Osteocyte (in vitro differentiated cells): ENCODE measurements at places on chromosomes 3 and 15.

DNA sequence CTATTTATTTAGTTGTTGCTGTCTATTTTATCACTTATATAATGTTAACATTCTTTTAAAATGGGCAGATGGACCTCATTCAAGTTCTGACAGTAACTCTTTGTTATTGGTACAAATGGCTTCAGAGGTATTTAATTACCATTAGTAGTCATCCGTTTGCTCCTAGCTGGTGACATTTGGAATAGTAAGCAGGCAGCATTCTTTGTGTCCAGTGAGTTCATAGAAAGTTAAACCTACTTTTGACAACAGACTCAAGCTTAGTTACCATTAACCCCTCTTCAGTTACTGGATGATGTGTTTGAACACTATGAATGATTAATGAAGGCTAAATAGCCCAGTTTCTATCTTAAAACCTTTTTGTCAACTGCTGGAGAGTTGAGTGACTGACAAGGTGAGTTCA lies 500.7 kb upstream of the ATP11B start:
- DNase-seq, result no peak

GRCh38 chr15:101175401-101175800 lies 76.4 kb downstream of the CHSY1 start:
- no peak for DNase-seq

- no peak for DNase-seq
These were observed 27.2 kb downstream of the SNX1 start for GRCh38 chr15:64122936-64123351.

DNA sequence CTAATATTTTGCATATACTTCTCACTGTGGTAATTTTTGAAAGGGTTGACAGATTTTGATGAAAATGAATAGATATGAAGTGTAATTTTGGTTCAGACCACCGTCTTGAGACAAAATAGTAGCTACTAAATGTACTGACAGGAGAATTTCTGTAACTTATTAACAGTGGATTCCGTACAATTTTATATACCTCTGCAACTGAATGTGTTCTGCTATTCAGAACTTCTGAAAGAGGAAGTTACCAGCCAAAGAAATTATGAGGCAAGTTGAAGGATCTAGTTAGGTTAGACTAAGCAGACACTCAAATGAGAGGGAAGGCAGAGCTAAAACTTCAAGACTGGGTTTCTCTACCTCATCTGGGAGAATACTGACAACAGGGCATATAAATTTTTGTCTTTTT lies 29.4 kb downstream of the GAP43 start:
- DNase-seq, result no peak

GRCh38 chr3:111531446-111531845 lies 10.6 kb upstream of the CD96 start:
- no peak for DNase-seq

DNA sequence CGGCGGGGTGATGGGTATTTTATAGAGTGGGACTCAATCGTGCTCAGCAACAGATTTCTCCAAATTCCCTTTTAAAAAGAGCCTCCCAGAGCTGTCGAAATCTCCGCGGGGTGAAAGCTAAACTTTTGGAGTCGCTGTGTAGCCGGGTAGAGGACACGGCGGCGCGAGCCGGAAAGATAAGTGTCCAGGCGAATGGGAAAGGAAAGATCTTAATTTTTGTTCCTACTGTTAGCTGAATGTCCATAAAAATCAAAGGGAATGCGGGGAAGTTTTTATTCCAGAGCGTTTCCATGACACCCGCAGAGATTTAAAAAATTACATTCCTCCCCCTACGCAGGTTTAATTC lies 9.1 kb downstream of the EOMES start:
- DNase-seq, result no peak

DNA sequence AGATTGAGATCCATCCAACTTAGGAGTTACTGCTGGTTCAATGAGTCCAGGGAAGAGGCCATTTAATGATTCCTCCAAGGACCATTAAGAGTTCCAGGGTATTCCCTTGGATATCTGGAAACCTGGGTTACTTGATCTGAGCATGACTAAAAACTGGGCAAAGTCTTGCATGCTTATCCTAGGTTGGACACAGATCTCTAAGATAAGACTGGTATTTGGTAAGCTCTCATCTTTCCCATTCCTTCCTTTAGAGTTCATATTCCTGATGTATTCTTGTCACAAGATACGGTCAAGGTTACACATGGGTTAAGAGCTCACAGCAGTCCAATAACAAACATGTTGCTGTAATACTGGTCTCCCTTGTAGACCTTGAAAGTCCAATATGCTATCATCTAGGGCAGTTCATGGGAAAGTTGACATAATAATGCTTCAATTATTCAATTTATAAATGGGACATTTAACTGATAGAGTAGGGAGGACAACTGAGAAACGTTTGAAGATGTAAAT lies 301.7 kb downstream of the TIGIT start:
- DNase-seq, result no peak

GRCh38 chr3:72848703-72849081 lies 447 bp upstream of the SHQ1 start:
- DNase-seq, result no peak

DNA sequence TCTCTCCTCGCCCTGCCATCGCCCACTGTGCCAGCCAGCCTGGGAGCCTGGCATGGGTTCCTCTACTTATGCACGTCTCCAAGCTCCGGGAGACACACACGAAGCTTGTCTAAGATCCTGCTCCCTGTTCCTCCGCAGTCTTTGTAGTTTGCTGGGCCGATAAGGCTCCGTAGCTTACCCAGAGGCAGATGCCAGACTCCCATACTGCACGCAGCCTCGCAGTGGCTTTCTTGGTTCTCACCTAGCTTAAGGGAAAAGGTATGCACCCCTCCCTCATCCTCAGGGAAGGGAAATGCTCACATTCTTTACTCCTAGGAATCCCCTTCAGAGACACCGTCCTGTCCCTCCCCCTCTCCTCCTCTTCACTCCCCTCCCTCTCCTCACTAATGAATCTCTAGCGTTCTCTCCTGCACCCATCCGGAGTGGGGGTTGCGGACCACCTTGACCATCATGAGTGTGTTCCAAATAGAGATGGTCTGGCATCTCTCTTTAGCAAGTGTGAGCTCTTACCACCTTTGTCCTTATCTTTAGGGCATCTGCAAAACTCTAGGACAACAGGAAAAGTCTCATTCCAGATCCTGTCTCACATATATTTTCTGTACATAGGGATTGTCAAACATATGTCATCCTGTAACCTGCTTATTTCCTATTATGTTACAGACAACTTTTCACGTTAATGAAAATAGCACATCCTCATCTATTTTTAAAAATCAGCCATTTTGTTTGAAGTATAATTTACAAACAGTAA lies 56.5 kb downstream of the TMEM266 start:
- no peak for DNase-seq
